Stimulated activated CD4-positive, alpha-beta T cell treated with anti-CD3 and anti-CD28 coated beads, Interleukin-15, amount 100 ng/mL, for 24 hours (primary cell): ENCODE measurements at places on chromosomes 12 and 14.

GRCh38 chr12:68631227-68631626 is 20.5 kb downstream of the RAP1B start:
- DNase-seq, result no peak

- DNase-seq, result no peak
Measured at GRCh38 chr12:3219233-3219632, 142.1 kb downstream of the TSPAN9 start.

- DNase-seq, result peak; percentile 81
Measured at GRCh38 chr12:76020731-76021672, 10.6 kb downstream of the PHLDA1 start.

- no peak for DNase-seq
Measured at GRCh38 chr12:11746940-11747716, 97.7 kb downstream of the ETV6 start.

DNA sequence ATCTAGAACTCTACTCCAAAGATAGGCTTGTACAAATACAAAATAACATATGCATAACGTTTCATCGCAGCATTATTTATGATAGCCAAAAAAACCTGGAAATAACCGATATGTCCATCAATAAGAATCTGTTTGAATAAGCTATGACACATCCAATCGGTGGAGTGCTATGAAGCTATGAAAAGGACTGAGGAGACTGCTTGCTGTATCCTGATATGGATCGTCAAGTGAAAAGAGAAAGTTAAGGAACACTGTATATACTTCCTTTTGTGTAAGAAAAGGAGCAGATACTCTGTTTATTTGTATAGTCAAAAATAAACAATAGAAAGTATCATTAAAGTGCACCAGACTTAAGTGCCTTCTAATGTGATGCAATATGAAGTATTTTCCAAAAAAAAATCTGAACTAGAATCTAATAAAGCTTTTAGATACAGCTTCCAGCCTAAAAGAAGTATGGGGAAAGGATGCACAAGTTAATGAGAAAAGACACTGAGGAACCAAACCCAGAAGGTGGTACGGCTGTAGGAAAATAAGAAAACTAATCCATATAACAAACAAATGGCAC is 645 bp upstream of the KLHDC1 start:
- DNase-seq, result no peak

DNA sequence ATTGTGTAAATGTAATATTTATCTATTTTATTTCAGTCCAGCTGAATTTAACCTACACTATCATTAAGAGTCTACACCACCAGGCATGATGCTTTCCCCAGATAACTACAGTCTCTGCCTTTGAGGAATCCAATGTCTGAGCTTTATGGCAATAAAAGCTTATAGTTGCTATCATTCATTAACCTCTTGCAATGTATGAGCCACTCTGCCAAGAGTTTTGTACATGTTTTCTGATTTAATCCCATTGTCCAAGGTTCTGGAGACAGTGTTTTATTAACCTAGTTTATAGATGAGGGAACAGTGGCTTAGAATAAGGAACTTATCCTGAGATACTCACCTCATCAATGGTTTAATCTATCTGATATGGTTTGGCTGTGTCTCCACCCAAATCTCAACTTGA is 17.1 kb upstream of the KITLG start:
- DNase-seq, result no peak

GRCh38 chr14:105411017-105411941 is 8.3 kb upstream of the MTA1 start:
- peak; percentile 46 for DNase-seq

GRCh38 chr12:102548543-102548942 is 68.2 kb upstream of the IGF1 start:
- no peak for DNase-seq

DNA sequence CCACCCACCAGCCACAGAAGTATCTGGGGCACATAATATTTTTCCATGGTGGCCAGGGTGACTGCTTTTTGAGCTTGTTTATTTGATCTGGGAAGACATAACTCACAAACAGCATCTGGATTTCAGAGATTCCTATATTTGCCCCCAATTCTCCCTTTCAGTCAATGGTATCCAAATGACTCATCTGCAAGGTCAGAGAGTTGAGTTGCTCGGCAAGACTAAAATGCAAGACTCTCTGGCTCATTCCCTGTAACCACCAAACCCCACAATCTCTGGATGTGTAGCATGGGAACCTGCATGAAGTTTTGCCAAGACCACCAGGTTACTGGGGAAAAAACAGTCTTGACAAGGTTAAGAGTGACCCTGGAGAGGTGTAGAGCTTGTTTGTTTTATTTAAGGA is 174.9 kb upstream of the FAR2 start:
- DNase-seq, result no peak

- no peak for DNase-seq
Measured at GRCh38 chr12:124357616-124358015, 62.7 kb downstream of the RFLNA start.

DNA sequence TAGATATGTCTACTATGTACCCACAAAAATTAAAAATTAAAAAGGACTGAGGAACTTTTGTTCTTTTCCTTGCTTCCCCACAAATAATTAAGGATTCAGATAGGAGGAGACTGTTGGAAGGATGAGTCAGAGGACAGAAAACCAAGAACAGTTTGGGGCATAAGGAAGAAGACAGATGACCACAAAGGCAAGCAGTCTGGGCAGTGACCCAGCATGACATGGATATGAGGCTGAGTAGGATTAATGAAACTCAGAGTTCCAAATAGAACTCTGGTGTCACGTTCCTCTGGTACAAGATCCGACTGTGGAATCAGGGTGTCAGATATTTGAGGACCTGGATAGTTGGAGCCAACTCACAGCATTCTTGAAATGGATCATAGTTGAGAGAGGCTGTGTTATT is 89.3 kb upstream of the SLC38A4 start:
- DNase-seq, result no peak

DNA sequence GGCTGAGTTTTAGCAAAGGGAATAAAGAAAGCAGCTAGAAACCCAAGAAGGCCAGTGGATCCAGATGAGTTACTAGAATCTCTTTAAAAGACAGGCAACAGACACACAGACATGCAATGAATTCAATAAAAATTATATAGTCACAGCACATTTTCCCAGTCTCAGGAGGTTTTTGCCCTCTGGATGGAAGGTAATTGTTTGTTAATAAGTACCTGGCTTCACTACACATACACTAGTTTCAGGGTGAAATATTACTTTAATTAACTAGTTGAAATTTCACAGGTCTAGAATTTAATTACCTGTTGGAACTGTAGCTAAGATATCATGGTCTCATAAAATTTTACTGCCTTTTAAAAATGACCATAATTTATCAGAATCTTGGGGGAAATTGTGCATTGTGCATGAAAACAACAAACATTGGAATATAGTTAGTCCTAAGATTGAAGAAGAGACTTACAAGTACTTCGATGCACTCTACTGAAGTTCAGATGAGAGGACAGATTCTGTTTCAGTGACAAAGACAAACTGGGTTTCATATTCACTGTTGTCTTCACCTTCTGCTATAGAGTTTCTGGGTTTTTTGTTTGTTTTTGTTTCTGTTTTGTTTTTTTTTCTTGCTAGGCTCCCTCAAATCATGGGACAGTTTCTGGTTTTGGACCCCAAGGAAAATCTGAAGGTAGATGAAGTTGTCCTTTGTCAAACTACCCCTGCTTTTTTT is 277.0 kb upstream of the GARIN6 start:
- DNase-seq, result no peak

GRCh38 chr12:70641691-70642090 is 4.5 kb upstream of the PTPRB start:
- DNase-seq, result no peak

- DNase-seq, result no peak
Measured at GRCh38 chr12:74624201-74624600, 86.6 kb downstream of the ATXN7L3B start.

DNA sequence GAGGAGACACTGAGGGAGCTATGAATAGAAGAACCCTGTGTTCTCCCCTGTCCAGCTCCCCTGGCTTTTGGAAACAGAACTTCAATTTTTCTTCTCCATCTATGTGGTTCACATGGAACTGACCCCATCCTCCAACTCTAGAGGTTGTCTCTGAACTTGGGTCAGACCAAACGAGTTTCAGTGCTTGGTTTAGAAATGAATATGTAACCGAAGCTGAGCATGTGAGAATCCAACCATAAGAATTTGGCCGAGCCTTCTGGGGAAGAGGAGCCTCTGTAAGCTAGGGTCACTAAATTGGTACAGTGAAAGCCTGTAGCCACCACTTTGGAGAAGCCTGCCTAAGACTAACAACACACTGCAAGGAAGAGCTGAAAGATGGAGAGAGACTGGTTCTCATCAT is 464.4 kb downstream of the ZFP36L1 start:
- DNase-seq, result no peak

DNA sequence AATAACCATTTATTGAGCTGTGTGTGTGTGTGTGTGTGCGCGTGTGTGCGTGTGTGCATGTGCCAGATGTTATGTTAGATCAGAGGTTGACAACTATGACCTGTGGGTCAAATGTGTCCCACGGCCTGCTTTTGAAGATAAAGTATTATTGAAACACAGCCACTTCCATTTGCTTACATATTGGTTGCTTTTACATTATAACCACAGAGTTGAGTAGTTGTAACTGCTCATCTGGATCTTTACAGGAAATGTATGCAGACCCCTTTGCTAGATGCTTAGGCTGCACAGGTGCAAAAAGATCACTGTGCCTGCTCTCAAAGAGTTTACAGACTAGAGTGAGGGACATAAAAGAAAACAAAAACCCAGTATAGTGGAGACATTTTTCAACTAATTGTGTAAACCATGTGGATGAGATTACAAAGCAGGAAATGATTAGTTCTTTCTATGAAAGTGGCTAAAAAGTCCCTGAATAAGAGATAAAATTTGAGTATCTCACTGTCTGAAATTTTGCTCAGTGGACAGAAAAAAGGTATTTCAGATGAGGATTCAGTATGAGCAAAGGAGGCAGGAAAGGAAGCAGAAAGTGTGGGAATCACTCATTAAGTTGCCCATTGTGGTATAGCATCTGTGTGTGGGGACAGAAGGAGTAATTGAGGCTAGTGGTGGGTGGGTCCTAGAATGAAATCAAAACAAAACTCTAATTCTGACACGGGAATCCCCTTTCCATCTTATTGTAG is 188.4 kb downstream of the PAH start:
- no peak for DNase-seq

GRCh38 chr14:21309238-21309636 is 29.4 kb downstream of the RPGRIP1 start:
- peak; percentile 4 for DNase-seq

DNA sequence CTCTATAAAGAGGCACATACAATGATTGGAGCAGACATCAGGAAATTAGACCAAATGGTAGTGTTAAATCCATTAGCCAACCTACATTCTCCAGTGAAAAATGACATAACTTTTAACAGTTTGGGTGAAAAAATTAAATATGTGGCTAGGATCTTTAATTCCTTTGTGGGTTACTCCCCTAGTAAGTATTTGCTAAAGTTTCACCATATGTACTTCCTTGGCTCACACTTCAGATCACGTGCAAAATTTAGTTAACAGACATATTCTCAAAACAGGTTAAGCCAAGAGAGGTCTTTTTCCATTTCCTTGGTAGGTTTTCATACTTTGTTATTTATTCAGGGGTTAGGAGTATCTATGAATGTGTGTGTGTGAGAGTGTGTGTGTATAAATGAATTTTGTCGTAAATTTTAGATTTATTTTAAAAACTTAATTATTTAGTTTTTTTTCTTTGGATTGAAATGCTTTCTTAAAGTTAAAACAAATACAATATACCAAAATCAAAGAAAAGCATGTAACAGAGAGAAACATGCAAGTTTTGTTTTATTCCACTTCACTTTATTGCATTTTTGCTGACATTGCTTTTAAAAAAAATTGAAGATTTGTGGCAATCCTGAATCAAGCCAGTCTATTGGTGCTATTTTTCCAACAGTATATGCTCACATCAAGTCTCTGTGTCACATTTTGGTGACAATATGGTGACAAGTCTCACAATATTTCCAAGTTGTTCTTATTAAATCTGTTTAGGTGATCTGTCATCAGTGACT is 258.7 kb downstream of the FLRT2 start:
- no peak for DNase-seq

DNA sequence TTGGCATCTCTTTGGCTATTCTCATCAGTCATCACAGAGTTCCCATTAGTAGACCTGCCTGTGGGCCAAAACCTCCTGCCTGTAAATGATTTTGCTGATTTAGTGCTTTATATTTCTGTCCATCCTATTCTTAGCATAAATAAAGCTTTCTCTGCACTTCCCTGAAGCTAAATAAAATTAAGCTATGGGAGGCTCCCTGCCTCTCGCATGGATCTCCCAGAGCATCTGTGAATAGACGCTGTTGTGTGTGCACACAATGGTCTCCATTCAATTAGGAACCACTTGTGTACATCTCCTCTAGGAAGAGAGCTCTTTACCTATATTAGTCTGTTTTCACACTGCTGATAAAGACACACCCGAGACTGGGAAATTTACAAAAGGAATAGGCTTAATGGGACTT is 80.4 kb downstream of the PPFIBP1 start:
- no peak for DNase-seq

GRCh38 chr14:76916040-76916715 is 90.0 kb downstream of the LRRC74A start:
- DNase-seq, result no peak

- DNase-seq, result no peak
Measured at GRCh38 chr12:15931590-15932053, 20.5 kb downstream of the DERA start.

GRCh38 chr14:100578552-100578951 is 8.7 kb downstream of the BEGAIN start:
- no peak for DNase-seq

DNA sequence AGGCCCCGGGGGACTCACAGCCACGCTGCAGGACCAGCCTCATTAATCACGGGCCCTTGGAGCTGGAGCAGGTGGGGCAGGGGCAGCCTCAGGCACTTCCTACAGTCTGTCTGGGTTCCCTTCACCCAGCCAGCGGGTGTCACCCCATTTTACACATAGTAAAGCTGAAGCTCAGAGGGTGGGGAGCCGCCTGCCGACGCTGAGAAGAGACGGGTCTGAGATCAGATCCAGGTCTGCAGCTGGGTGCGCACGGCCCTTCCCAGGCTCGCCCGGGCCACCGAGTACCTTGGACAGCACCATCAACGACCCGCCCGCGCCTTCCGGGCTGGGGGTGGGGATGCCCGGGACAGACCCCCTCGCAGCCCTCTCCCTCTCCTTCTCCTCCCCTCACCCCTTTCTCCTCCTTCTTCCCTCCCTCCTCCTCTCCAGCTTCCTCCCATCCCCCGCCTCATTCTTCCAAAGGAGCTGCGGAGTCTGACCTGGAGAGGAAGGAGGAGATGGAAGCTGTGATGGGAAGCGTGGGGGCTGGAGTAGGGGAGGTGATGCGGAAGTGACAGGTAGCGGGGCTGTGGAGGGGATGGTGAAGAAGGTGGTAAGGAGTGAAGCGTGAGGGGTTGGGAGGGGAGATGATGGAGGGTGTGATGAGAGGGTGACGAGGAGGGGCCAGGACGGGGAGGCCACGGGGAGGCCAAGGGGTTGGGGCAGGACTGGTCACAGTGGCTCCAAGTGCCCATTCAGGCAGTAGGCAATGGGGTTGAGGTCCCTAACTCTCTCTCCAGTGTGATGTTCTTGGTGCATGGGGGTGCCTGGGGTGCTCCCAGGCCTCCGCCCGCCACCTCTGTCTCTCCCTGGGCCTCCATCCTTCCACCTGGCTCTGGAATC is 8.8 kb downstream of the DTX1 start:
- DNase-seq, result no peak

- no peak for DNase-seq
Measured at GRCh38 chr14:78933948-78934524, 763.9 kb downstream of the NRXN3 start.
